ENCODE measurements at places on chromosomes 2 and 18.

DNA sequence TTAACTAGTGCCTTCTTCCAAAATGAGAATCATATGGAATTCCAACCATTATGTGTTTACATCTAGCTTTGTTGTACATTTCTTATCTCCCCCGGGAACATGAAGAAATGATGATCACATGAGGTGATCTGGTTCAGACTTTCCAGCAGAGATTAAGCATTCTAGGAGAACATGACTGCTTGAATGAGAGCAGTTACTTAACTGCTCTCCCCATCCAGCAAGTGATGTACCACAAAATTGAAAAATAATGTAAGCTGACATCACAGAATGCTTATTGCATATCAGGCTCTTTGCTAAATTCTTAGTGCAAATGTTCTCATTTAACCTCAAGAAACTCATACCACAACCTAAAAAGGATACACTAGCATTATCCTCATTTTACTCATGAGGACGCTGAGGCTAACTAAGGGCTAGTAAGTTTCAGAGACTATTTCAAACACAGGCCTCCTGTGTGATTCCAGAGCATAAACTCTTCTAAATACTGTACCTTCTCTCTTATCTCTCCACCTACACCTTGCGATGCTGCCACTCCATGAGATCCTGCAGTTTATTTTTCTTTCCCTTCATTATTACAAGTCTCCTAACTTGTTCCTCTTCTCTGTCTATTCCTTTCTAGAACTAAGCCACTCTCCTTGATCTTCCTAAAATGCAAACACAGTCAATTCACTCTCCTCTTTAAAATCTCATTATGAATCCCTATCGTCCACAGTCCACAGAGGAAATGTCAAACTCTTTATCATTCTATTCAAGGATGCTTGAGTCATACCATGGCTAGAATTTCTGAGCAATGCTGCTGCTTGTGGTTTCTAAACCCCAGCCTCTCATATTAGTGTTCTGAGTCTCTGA is 1224.8 kb upstream of the ZEB2 start:
- DNase-seq = no peak

GRCh38 chr2:119293254-119293653 is 69.6 kb downstream of the STEAP3 start:
- DNase-seq = no peak

GRCh38 chr2:95231723-95232122 is 24.4 kb downstream of the ZNF892 start:
- DNase-seq = peak; percentile 15

DNA sequence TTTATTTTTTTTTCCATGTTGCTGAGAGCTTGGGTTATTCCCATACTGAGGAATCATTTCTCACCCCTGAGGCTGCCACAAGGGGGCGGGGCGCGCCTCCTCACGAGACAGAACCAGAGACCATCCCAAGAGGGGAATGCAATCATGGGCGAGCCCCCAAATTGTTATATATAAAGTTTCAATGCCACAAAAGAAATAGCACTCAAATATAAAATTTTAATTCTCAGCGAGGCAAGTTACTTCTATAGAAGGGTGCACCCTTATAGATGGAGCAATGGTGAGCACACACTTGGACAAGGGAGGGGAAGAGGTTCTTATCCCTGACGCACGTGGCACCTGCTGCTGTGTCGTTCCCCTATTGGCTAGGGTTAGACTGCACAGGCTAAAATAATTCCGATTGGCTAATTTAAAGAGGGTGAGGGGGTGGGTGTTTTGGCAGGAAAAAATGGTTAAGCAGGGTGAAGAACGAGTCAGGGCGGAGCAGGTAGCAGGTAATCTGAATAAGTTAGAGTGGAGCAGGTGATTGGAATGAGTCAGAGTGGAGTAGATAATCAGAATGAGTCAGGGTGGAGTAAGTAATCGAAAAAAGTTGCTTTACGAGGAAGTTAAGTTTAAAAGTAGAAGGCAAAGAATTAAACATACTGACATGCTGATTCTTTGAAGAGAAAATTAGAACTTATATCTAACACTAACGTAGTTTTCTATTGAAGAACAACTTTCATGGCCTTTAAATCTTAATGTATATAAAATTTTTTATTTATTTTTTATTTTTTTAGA is 177.5 kb downstream of the MTCL1 start:
- DNase-seq = no peak

GRCh38 chr2:119267604-119268003 is 44.0 kb downstream of the STEAP3 start:
- no peak for DNase-seq

GRCh38 chr2:237585590-237586221 is 4.8 kb downstream of the RAB17 start:
- DNase-seq = no peak

DNA sequence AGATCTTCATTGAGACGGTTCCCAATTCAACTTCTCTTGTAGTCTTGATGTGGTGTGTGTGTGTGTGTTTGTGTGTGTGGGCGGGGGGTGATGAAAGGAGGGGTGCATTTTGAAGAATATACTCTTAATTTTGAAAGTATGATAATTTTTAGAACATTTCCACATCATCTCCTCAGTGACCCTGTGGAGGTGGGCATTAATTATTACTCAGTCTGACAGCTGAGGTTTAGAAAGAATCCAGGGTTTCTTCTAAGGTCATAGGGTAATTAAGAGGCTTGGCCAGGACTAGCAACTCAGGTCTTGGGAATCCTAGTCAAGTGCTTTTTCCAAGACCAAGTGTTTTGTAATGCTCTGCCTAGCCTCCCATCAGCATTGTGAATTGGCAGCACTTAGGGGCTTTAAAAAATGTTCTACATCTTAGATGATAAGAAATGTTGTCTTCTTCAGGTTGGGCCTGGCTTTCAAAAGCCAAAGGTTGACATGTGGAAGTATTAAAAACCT is 100.5 kb downstream of the SPTBN1 start:
- DNase-seq = no peak

DNA sequence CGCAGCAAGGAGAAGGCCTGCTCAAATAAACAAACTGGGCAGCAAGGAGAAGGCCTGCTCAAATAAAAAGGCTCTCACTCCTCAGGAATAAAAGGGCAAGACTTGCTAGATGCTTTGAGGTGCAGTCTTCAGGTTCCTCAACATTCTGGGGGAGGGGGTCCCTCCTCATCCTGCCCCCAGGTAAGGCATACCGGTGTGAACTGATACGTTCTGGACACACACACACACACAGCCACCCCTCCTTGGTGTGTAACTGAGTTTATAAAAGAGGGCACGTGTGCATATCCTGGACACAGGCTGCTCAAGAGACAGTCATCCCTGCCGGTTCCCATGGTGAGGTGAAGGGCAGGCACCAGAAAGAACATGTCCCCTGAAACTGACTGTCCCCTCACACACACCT is 4.5 kb downstream of the TEX261 start:
- no peak for DNase-seq

GRCh38 chr2:134233728-134234136 is 20.1 kb upstream of the MGAT5 start:
- DNase-seq = no peak

DNA sequence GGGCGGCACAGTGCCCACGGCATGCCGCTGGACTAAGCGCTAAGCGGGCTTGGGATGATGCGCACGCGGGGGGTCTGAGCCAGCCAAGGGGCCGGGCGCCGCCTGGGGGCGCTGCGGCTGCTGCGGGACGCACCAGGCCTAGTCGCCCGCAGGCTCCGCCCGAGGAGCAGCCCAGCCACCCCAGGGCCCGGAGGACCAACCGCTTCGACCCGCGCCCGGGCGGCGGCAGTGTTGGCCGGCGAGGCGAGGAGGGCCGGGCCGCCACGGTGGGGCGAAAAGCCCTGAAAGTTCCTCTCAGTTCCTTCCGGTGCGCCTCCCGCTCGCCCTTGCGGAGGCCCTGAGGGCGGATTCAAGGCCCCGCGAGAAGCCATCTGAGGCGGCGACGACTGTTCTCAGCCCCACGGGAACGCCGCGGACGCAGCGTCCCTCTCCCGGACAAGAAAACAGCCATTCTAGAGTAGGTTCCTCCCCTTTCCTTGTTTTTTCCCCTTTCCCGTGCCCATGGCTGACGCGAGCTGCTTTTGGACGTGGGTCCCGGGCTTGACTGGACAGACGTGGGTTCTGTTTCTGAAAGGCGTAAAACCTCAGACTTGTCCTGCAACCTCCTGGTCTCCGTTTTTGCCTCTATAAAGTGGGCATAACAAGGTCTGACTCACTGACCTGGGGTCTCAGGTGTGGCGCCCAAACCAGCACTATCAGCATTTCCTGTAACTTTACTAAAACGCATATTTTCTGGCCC is at the start of gene ANKAR:
ANKAR (plus strand) TSS at position 297 of the 739 bp plus-strand sequence. CDS start 1,821 bp downstream, outside the sequence.
- DNase-seq = peak; percentile 77

DNA sequence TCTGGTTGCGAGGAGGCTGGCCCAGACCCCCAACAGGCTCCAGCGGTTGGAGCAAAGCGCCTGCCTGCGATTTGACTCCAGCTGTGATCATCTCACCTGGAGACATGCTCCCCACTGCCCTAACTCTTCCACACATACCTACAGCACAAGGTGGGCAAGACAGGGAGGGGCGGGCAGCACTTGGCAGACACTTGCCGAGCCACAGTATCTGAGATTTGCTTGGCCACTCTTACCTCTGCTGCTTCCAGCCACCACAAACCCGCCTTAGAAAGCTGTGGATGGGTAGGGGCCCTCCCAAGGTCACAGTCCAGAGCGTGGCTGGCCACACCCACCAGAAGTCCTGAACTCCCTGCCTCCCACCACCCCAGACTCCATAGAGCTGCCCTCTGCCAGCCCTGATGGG is 8.2 kb downstream of the CYP26B1 start:
- no peak for DNase-seq

DNA sequence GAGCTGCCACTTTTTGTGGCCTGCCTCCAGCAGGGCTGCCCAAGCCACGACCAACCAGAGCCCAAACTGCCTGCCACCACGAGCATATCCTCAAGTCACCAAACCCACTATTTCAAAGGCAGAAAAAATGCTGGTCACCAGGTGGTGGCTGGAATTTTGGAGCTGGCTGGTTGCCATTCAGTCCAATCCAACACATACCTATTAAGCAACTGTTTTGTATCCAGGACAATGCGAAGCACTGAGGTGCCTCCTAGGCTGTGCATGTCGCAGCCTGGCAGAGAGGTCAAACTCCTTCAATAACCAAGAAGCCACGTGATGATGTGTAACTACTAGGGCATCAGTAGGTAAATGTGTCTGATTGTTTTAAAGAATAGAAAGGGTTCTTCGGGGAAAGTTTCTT is 108.3 kb upstream of the PPP1CB start:
- no peak for DNase-seq

GRCh38 chr2:237042101-237042500 is 43.6 kb upstream of the COPS8 start:
- DNase-seq = no peak

GRCh38 chr2:143629340-143629739 is 500.1 kb downstream of the ARHGAP15 start:
- no peak for DNase-seq

DNA sequence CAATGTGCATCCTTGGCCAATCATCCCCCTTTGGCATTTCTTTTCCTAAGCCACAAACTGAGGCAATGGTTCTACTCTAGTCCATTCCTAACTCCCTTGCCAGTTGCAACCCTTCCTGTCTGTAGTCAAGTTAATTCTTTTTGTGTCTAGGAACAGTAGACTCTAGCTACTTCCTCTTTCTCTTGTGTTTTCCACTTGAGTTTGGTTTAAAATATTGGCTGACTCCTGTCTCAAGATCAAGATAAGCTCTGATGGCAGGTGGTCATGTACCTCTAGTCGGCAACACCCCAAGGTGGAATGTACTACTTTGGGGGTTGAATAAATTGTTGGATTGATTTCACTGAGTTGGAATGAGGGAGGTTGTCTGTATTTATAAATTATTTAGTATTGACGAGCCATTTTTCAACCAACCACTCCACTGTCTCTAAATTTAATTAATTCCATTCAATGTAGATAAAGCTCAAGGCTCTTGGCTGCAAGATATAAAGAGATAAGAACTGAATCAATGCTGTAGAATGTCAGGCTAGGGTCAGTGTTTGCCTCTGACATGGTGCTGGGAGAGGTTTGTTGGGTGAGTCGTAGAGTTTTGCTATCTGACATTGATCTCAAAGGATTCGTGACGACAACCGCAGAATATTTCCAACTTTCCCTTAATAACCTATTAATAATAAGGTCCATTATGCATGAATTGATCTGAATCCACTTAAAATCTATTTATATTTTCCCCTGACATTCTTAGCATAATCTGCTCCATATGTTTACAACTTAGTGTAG is 188.7 kb upstream of the APCDD1 start:
- no peak for DNase-seq

DNA sequence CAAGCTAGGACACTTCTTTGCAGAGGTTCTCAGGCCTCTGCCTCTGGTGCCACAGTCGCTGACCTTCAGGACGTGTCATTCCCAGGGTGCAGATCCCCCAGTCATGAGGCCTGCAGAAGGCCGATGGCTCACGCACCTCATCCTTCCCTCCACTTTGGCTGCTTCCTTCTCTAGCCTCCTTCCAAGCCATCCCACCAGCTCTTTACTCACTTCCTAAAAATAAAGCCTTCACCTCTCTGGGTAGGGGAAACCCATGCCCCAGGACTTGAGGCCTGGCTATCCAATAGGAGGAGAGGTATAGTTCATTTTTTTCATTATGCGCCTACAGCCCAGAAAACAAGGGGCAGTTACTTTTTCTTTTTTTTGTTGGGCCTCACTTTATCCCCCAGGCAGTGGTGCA is 91.4 kb downstream of the B3GNT2 start:
- no peak for DNase-seq

DNA sequence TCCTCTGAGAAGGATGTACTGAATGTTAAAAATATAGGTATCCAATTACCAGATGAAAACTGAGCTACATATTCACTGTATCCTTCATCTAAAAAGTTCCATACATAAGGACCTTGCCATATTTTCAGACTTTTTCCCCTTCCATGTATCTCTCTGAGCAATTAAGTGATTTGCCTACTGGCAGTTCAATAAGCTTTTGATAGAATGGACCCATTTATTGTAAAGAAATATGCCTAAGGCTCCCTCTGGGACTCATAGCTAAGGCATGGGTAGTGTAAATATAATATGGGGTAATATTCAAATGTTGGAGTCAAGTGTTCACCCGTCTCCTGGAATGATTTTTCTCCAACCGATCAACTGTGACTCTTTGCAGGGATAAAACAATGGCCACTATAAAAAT is 135.4 kb upstream of the FSHR start:
- no peak for DNase-seq

DNA sequence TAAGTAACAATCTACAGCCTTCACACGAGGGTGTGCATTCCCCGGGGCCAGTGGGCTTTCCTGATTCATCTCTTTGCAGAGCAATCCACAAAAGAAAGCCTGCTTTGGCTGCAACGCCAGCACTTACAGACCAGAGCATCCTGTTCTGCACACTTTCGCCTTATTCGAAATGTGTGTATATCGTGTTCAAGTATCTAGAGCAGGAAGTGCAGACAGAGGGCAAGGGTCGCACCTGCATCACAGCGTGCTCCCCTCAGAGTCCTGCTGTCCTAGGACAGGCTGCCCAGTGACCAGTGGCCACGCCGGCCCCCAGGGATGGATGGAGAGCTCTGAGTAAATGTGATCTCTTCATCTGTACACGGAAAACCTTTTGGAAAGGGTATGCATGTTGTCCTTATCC is 264.3 kb downstream of the ZNF516 start:
- no peak for DNase-seq
